ENCODE measurements at places on chromosomes 1 and 21.

DNA sequence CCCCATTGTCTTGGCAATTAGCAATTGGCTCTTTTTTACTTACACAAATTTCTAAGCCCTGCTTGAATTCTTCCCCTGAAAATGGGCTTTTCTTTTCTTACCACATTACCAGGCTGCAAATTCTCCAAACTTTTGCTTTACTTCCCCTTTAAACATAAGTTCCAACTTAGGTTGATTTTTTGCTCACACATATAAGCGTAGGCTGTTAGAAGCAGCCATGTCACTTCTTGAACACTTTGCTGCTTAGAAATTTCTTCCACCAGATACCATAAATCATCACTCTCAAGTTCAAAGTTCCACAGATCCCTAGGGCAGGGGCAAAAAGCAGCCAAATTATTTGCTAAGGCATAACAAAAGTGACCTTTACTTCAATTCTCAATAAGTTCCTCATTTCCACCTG is 35.4 kb upstream of the KCNH1 start:
- DNase-seq: no peak

DNA sequence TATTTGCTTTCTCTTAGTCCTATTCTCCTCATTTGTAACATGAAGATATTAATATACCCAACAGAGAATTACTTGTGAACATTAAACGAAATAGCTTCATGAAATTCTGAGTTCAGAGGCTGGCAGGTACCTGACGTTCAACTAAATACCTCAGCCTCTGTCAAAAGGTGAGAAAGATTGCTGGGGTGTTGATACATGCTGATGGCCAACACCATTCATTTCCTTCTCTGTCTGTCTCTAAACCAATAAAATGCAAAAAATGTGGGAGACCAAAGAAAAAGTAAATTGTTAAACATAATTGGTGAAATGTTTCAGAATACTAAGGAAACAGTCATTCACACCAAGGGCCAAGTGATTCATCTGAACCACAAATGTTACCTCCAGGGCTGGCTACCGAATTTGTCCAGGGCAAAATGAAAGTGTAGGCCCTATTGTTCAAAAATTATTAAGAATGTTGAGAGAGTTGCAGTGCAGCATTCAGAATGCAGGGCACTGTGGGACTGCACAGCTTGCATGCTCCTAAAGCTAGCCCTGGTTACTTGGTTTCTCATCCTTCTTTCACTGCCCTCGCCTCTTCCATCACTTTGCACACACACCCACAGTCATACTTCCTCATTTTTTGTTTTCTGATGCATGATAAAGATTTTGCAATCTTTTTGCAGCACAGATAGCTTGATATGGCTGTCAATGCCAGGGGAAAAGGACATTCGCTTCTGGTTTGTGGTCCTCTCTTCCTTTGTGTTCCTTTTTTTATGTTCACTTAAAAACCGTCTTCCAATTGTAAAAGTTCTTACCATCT is 414.3 kb upstream of the NR5A2 start:
- DNase-seq: no peak

- no peak for DNase-seq
These were observed 24.4 kb downstream of the PLXNA2 start for GRCh38 chr1:208219659-208220282.

- no peak for DNase-seq
These were observed 16.4 kb downstream of the RAB4A start for GRCh38 chr1:229287267-229287666.

GRCh38 chr1:89557956-89558355 is 33.3 kb downstream of the LRRC8B start:
- DNase-seq: no peak

- no peak for DNase-seq
These were observed 60.2 kb downstream of the PBX1 start for GRCh38 chr1:164619006-164619784.

- no peak for DNase-seq
These were observed at the start of gene SLC30A10 for GRCh38 chr1:219927956-219928790. Gene SLC30A10 (minus strand): TSS chr1:219928557. CDS start chr1:219928440, 117 bp downstream.

DNA sequence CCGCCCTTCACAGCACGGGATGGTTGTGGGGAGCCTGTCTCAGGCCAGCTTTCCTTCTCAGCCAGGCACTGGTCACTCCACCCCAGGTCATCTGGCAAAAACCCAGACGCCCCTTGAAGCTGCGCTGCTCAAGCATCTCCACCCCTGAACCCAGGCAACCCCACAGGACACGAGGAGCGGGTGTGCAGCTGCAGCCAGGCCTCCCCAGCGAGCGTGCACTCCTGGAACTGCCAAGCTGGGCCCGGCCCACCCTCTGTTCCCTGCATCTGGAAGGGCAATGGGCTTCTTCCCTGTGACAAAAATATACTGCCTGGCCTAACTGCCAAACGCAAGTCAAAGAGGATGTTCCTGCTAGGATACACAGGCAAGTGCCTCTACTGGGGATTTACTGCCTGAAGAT is 39.7 kb downstream of the SLC66A1 start:
- DNase-seq: no peak

GRCh38 chr1:156929596-156930238 is 9.3 kb downstream of the LRRC71 start:
- no peak for DNase-seq

DNA sequence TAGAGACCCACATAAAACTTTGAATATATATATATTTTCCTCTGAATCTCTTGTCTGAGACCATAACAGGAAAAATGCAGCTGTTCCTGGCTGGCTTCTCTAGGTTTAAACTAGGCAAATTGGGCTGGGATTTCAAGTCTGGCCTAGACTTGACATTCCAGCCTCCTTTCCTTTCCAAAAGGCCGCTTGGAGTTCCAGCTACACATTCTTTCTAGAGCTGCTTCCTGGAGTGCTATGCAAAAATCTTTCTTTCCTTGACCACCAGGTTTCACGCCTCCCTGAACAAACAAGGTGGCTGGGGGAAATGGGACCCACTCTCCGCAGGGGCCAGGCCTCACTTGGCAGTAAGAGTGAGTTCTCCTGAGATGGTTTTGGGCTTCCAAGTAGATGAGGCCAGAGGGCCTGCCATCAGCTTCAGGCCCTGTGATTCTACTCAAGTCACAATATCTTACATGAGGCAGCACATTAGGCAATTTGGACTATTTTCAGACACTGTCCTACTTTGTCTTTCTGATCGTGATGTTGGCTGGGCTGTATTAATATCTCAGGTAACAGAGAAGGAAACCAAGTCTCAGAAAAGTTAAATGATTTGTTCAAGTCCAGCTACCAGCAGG is 102.4 kb downstream of the FAM78B start:
- no peak for DNase-seq

DNA sequence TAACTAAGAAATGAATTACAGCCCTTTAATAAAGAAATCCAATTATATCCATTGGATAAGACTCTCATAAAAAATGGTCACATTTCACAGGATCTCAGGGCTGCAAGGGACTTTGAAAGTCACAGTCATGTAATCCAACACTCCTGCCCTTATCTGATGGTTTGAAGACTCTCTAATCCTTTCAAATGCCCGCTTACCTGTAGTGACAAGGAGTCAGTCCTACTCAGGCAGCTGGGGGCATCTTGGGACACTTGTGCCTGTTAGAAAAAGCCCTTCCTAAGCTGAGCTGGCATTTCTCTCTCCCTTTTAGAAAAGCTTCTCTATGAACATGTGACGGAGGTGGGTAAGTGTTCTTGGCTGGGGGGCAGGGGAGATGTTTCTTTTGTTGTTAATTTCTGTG is 11.0 kb upstream of the ZNF691 start:
- no peak for DNase-seq

DNA sequence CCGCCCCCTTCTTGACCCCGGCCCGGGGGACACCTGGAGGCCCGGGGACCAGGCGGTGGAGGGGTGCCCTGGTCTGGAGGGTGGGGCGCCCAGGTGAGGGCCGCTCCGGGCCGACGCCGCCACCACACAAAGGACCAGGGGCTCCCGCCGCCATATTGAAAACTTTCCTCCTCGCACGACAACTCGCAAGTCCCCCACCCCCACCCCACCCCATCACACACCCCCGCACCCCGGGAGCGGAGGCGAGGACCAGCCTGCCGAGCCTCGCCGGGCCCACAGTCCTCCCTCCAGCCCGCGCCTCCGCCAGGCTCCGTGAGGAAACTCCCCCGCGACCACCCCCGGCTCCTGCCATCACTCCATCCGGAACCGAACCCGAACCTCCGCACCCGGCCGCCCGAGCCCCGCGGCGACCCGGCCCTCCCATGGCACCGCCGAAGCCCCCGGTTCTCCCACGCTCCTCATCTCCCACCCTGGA is 733 bp downstream of the KDM5B start:
- DNase-seq: no peak

DNA sequence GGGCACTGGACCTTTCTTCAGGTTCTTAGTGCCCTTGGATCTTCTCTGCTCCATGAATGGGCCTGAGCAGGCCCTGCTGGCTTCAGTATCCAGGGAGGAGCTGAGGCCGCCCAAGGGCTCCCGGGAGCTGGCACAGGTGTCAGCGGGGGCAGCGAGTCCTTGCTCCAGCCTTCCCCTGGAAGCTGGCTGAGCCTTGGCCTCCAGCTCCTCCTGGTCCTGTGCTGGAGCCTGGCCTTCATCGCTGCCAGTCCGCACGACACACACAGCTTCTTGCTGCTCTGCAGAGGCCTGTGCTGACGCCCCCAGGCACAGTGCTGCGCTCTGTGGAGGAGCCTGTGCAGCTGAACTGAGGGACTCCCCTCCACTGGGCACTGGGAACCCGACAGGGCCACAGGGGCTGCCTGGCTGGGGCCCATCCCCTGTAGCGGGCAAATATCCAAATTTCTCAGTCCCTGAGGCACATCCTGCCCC is 1.7 kb downstream of the SPOCD1 start:
- DNase-seq: no peak

DNA sequence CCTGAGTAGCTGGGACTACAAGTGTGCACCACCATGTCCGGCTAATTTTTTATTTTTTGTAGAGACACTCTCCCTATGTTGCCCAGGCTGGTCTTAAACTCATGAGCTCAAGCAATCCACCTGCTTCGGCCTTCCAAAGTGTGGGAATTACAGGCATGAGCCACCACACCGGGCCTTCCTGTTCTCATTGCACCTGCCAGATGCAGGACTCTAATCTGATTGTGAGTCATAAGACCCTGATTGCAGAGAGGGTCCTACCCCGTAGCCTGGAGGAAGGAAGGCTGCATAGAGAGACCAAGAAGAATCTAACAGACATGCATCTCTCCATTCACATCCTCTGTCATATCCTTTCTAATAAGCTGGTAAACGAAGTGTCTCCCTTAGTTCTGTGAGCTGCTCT is 19.5 kb upstream of the CGN start:
- no peak for DNase-seq

- DNase-seq: no peak
These were observed 37.1 kb downstream of the EIF2B3 start for GRCh38 chr1:44949286-44949685.

- DNase-seq: no peak
These were observed 303.7 kb upstream of the RRP15 start for GRCh38 chr1:217981430-217981829.

- no peak for DNase-seq
These were observed 1.0 kb upstream of the CD84 start for GRCh38 chr1:160580221-160580812.

DNA sequence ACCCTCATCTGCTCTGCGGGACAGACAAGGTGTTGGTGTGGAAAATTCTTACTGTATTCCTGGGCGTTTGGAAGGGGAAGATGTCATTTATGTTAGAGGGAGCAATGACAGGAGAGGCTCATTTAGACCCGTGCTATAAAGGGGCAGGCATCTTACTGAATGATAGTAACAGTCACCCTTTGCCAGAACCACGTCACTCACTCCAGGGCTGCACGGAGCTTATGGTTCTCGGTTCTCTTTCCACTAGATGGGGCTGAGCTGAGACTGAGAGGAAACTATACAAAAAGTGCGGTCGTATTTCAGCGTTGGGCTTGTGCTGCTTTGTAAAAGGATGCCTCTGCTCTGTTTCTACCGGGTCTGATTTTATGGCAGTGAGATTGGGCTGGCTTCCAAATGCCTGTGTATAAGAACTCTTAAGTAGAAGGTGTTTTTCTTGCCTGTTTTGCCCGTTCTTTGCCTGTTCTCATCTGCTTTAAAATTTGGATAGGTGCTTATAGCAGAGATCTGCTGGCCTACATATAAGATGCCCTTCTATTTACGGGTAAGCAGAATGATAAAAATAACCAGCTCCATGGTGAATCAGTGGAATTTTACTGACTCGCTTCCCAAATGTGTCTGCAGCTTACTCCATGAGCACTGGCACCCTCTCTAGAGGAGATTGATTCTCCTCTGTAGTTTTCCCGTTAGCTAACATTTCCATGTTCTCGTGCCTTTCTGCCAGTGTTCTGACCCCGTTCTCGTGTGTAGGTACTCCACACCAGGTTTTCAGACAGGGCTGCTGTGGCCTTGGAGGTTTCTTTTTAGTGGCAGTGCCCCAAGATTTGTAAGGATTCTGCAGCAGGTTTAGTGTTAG is 55.9 kb downstream of the MRPS6 start:
- DNase-seq: peak; percentile 22

GRCh38 chr1:26627954-26628353 is 67.9 kb upstream of the ARID1A start:
- DNase-seq: no peak

GRCh38 chr21:38440746-38441145 is 57.5 kb downstream of the ERG start:
- DNase-seq: no peak

- no peak for DNase-seq
These were observed 23.8 kb downstream of the TMEM50A start for GRCh38 chr1:25361901-25362300.

DNA sequence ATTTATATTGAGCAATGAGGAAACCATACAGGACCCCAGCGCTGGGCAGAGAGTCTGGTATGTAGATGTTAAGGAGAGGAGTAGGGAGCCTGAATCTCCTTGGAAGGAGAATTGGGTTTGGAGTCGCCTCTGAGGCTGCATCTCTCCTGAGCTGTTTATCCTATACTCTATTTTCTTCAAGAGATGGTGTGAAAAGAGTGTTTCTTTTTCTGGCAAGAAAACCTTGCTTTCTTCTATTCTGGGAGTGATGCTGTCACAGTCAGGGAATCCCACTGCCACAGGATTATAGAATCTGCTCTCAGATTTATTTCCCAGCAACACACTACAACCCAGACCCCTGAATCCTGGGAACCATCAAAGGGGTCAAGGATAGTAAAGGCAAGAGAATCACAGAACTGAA is 3.3 kb downstream of the LURAP1 start:
- no peak for DNase-seq

- no peak for DNase-seq
These were observed 60.6 kb downstream of the AGPAT3 start for GRCh38 chr21:43925609-43926008.

DNA sequence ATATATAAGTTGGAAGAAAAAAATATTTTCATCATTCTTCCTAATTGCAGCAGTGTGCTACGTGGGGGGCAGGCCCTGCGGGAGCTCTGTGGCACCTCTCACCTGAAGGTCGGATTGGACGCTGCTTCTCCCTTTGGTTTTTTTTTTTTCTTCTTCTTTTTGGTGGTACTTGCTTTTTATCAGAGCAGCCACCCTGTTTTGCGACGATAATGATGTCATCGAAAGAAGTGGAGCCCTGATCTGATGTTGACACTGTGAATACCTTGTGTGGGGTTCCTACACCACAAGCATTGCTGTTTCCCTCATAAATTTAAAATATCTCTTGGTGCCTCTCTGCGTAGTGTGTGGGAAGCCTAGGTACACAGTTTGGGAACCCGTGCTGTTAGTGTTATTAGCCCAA is 5.5 kb downstream of the TRAPPC10 start:
- DNase-seq: no peak

All from activated CD4-positive, CD25-positive, alpha-beta regulatory T cell treated with anti-CD3 and anti-CD28 coated beads, Interleukin-2, amount 50 U/mL, for 16 hours (primary cell).